ENCODE measurements at places on chromosomes 6 and 20. TPM values are rescaled to one million over a fixed set of nuclear protein-coding genes. Genes with fewer than 3 reads are reported as not detected.

GRCh38 chr6:73884540-73884939, 188.5 kb downstream of the CD109 start:
- DNase-seq = no peak

DNA sequence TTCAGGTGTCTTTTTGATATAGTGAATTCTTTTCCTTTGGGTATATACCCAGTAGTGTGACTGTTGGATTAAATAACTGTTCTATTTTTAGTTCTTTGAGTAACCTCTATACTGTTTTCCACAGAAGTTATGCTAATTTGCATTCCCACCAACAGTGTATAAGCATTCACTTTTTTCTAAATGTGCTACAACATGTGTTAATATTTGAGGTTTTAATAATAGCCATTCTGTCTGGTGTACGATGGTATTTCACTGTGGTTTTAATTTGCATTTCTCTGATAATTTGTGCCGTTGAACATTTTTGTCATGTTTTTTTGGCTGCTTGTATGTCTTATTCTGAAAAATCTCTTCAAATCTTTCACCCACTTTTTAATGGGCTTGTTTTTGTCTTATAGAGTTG, 563.5 kb downstream of the GRIK2 start:
- DNase-seq = no peak

- no peak for DNase-seq
These were observed 146.5 kb upstream of the FERMT1 start for GRCh38 chr20:6269168-6269873.

DNA sequence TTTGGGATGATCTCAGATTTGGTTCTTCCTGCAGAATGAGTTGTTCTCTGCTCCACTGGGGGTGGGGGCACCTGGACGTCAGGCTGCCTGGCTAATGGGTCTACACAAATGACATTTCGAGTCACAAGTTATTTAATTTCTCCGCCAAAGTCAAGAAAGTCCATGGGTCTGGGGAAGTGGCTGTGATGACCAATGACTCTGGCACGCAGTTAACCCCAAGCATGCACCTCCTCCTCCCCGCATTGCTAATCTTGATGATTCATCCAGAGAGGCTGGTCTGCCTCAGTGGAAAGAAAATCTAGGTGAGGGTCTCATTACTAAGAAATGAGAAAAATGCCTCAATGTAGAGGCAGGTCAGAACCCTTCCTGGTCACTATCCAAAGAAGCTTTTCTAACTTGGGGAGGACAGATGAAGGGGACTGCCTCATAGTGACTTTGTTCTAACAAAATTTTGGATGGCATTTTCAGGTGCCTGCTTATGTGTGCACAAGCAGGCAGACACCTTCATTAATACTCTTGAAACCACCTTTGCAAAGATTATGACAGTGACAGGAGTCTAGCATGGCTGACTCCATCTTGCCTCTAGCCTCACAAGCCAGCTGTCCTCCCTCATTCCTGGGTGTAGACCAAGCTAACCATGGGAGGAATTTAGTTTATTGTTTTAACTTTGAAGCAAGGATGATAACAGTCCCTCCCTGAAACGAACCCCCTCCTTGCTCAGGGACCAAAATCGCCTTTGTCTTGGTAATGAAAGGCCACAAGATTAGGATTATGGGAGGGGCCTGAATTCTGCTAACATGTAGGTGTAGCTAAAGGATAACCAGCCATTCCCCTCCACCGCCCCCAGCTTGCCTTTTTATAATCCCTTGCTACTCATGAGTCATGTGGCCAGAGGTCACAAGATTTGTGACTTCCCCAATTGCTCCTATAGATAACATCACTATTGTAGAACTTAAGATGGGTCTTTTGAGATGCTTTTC, 98.6 kb upstream of the MRPS10 start:
- DNase-seq = no peak

GRCh38 chr6:161128230-161128629, 136.7 kb downstream of the MAP3K4 start:
- no peak for DNase-seq

TPD52L1 gene
- total RNA-seq = not detected

GRCh38 chr6:35895560-35895959, 25.3 kb downstream of the SRPK1 start:
- no peak for DNase-seq

CYP39A1 gene
- not detected for total RNA-seq

- DNase-seq = no peak
These were observed 37.4 kb downstream of the ATXN1 start for GRCh38 chr6:16723826-16724225.

MLN gene
- total RNA-seq = not detected

- DNase-seq = no peak
These were observed 113.9 kb upstream of the NAA20 start for GRCh38 chr20:19903168-19903811.

- DNase-seq = no peak
These were observed 999 bp upstream of the EHMT2 start for GRCh38 chr6:31898383-31899011.

Data from naive thymus-derived CD8-positive, alpha-beta T cell (primary cell).